ENCODE measurements at places on chromosomes 5 and 9.

- no peak for DNase-seq
These were observed 348.2 kb upstream of the CCNG1 start for GRCh38 chr5:163089230-163089629.

GRCh38 chr9:77544546-77544945, 103.6 kb downstream of the GNA14 start:
- DNase-seq: no peak

- no peak for DNase-seq
These were observed 87.8 kb upstream of the HSPA9 start for GRCh38 chr5:138663009-138663408.

DNA sequence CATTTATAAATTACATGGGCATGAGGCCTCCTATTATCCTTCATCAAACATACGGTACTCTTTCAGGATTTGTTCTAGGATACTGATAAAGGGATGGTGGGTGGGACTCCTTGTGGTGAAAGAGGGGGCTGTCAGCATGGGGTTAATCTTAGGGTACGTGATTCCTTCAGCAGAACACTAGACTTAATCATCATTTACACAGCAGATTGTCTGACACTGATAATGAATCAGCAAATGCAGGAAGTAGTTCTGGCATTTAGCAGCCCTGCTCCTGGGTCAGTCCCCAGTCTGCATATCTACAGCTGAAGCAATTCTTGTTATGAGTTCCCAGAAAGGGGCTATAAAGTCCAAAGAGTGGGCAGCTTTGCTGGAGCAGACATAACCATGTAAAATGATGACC, 384.6 kb downstream of the SPOCK1 start:
- DNase-seq: no peak

GRCh38 chr5:143775258-143775657, 36.7 kb upstream of the HMHB1 start:
- DNase-seq: no peak

GRCh38 chr5:110224050-110224449, 502.4 kb downstream of the TMEM232 start:
- DNase-seq: no peak

DNA sequence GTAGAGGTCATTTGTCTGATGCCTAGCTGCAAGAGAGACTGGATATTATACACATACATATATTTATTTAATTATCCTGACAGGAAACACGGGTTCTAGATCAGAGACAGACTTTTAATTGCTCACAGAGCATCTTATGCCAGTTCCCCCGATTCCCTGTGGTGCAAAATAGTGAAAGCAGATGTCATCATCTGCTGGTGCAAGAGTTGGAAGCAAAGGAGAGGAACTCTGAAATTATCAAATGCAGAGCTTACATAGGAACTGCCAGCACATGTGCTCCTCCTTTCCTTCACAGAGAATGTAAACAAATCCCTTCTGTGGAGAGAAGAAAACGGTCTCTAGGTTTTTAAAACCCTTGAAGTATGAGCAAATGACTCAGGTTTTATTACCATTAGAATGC, 69.3 kb downstream of the DTWD2 start:
- DNase-seq: no peak

- DNase-seq: no peak
These were observed 535.0 kb upstream of the CDH18 start for GRCh38 chr5:20522905-20523482.

GRCh38 chr5:5497152-5497788, 74.8 kb downstream of the ICE1 start:
- peak; percentile 32 for DNase-seq

DNA sequence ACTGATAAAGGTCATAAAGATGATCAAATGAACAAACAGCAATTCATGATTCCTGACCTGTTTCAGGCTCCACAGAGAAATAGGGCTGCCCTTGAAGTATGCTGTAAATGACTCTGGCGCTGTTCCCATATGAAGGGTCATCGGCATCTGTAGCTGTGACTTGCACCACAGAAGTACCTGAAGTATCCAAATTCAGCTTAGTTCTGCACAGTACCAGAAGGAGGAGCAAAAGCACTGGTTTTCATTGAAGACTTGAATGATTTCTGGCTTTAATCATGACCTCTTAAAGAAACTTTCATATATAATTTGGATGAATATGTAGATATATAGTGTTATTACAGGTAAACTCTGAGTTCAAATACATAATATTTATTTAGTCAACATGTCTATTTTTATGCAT, 109.1 kb downstream of the CDH10 start:
- no peak for DNase-seq

DNA sequence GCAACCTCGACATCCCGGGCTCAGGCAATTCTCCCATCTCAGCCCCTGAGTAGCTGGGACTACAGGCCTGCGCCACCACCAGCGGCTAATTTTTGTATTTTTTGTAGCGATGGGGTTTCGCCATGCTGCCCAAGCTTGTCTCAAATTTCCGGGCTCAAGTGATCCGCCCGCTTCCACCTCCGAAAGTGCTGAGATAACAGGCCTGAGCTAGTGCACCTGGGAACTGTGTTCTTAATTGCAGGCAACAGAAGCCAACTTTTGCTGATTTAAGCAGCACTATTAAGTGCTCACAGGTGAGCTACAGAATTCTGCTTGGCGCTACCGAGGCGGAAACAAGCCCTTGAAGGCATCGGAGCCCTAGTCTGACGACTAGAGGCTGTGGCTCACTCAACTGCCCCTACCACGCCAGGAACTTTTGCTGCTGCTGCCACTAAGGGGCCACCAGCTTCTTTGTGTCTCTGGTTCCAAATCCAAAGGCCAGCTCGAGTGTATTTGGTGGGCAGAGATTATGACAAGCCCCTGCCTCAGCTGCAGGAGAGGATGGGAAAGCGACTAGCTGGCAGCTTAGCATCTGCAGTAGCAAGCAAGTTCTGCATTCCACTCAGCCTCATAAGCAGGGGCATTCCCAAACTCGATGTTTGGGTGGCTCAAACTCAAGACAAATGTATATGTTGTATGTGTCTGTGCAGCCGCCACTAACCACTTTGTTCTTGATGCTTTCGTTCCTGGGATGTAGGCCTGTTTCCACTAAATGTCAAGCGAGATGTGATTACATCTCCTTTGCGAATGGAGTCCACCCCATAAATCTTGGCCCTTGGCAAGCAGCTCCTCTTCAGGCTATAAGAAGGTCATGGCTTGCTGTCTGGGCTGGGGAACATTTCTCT, 10.6 kb upstream of the HMCN2 start:
- DNase-seq: no peak

- DNase-seq: no peak
These were observed 253.8 kb downstream of the ENC1 start for GRCh38 chr5:74386571-74387334.

GRCh38 chr9:98774746-98775145, 21.6 kb downstream of the ANKS6 start:
- DNase-seq: no peak

- DNase-seq: no peak
These were observed 7.5 kb downstream of the HSPA5 start for GRCh38 chr9:125233678-125234077.

- DNase-seq: no peak
These were observed 103.4 kb upstream of the GNA14 start for GRCh38 chr9:77751341-77752091.

DNA sequence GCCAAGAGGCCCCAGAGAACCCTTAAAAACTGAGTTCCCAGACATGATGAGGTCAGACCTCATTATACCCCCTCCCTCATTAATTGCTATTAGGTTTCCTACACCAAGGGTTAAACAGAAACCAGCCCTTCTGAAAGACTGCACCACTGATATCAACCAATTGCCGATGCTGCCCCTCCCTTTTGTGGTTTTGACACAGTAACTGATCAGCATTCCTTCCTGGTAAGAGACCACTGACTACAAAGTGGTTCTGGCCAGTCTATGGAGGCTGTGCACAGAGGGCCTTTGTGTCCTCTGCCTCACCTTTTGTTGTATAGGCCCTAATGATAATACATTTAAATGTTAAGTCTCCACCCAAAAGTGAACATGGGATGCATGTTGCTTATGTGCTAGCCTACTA, 201.5 kb downstream of the FRMD3 start:
- DNase-seq: no peak

DNA sequence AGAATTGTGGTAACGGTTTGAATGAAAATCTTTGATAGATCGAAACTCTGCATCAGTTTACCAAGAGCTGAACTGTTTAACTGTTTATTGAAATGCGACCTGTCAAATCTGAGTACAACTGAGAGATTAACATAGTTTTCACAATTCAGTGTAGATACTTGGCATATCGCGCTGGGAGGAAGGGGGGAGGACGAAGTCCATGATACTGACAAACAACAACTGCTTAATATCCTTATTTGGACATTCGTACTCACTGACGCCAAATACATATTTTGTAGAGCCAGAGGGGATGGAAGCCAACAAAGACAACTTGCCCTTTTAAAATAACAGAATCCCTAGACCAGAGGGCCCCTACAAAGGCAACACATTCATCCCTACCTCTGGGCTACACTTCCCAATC, 93.2 kb downstream of the GLIS3 start:
- no peak for DNase-seq

DNA sequence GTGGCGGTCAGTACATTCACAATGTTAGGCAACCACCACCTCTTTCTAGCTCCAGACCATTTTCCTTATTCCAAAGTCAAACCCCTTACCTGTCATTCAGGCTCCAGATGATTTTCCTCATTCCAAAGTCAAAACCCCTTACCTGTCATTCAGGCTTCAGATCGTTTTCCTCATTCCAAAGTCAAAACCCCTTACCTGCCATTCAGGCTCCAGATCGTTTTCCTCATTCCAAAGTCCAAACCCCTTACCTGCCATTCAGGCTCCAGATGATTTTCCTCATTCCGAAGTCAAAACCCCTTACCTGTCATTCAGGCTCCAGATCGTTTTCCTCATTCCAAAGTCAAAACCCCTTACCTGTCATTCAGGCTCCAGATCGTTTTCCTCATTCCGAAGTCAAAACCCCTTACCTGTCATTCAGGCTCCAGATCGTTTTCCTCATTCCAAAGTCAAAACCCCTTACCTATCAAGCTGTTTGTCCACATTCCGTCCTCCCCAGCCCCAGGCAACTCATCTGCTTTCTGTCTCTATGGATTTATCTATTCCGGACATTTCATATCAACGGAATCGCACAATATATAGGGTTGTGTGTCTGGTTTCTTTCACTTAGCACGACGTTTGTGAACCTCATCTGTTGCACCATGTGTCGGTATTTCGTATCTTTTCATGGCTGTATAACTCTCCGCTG, 5.2 kb downstream of the PLEKHG4B start:
- no peak for DNase-seq

DNA sequence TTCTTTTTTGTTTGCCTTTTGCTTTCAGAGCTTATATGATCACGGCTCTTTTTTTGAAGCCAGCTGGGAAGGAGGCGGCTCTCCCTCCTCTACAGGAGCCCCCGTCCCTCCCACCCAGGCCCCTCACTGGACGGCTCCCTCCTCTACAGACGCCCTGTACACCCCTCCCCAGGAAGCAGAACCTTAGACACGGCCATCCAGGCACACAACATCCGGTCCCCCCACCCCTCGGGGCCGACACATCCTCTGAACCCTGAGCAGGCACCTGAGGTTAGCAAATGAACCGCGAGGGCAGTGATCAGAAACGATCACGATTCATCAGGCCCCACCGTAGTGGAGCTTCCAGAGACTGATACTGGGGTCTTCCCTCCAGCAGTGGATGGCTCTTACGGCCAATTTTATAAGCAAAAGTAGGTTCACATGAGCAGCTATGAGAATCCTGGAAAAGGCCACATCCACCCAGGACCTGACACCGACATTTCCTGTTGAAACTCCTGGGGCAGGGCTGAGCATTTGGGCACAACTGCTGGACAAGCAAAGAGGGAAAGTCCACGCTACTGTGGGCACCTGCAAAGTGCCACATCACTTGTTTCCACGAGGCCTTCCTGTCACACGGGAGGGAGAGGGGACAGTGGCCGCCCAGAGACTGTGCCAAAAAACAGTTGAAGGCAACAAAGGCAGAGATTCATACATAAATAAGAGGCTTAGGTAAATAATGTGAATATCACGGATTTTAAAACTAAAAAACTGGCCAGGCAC, 78.9 kb downstream of the SEMA4D start:
- no peak for DNase-seq

GRCh38 chr9:87606841-87607521, 109.3 kb downstream of the DAPK1 start:
- DNase-seq: no peak

GRCh38 chr5:139551191-139551889, 9.8 kb upstream of the UBE2D2 start:
- DNase-seq: no peak

GRCh38 chr5:93008502-93009207, 572.4 kb downstream of the NR2F1-AS1 start:
- no peak for DNase-seq

- DNase-seq: no peak
These were observed 37.5 kb downstream of the ZCCHC7 start for GRCh38 chr9:37157726-37158377.

GRCh38 chr5:104977529-104977928, 1414.9 kb upstream of the NUDT12 start:
- no peak for DNase-seq

DNA sequence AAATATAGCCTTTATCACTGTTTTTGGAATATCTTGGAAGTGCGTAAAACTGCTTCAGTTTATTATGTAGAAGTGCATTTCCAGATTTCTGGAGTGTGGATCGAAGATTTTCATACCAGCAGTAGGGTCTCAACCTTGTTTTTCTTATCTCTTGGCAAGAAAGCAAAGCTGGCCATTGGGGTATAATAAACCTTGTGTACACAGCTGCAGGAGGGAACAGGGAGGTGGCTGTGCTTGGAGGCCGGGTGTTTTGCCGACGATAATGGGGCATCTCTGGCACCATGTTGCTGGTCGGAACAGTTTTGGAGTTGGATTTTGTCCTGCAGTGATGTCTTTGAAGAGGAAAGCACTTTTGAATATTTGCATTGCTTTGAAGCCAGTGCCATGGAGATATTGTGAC, 308.8 kb upstream of the DMRT1 start:
- DNase-seq: no peak

DNA sequence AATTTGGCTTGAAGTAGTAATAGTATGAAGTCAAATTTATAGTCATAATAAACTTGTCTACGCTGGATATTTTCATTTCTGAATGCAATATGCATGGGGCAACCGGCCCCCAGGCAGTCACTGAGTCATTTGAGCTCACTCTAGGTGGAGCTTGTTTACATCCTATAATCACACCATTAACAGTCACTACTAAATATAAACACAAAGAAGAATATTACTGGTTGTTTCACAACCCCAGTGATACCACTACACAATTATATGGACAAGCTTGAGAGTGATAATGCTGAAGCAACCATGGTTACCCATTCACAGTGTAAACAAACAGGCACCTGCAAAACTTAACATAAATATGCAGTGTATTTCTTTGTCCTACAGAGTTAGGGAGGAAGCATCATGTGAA, 68.7 kb downstream of the MARCHF3 start:
- no peak for DNase-seq

DNA sequence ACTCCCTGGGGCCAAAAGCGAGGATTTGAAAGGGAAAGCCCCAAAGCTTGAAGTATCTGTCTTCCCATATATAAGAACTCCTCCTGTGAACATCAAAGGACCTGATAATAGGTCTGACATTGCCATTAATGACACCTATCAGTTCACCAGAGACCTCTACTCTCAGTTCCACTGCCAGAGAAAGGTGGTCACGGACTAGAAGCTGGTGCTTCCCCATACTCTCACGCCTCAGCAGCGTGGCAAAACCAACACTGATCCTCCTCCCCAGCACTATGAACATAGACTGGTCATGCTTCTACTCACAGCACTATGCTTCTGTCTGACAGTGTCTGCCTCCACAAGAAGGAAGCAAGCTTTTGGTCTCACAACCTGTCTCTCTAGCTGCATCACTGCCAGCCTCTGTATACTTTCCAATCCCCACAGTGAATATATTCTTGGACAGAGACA, 37.9 kb downstream of the NRG2 start:
- DNase-seq: no peak

GRCh38 chr5:81971111-81971711, 612 bp upstream of the ATG10 start:
- no peak for DNase-seq
